ENCODE measurements at places on chromosomes 2 and 18.

GRCh38 chr2:9944330-9944758 lies 7.1 kb upstream of the GRHL1 start:
- no peak for DNase-seq

DNA sequence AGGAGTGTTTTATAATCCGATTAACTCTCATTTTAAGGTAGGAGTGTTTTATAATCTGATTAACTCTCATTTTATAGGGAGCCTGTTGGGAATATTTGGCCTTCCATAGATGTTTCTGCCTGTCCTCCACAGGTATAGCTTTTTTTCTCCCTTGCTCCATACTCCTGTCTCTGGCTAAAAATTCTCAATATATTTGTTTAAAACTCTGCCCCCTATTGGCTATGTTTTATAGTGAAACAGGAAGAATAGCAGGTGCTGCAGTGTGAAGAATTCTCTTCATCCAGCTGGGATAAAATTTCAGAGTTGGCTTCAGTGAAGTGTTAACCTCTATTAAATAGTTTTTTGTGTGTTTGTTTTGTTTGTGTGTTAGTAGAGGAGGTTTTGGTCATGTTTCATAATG lies 1046.0 kb upstream of the TMEFF2 start:
- no peak for DNase-seq

DNA sequence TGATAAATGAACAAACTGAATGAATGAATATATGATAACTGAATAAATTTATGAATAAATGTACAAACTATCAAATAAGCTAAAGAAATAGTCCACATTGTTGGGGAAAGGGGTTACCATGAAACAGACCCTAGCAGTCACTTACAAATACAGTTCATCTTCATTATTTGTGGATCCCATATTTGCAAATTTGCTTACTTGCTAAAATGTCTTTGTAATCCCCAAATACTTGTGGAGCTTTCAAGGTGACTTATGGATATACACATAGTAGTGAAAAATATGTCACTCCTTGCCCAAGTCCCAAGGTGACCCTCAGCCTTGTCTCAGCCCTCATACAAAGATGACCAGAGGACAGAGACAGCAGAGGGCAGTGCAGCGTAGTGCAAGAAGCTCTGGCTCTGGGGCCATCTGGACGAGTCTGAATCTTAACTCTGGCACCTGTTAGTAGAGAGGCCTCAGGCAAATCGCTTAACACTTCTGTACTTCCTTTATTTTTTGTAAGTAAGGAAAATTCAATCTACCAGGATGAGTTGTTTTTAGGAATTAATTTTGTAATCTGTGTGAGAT lies 3.1 kb downstream of the PAIP2B start:
- DNase-seq: peak; percentile 35

GRCh38 chr2:200373231-200373630 lies 66.7 kb downstream of the SPATS2L start:
- DNase-seq: no peak

GRCh38 chr2:44941551-44942234 lies at the start of gene SIX3:
Gene SIX3, plus strand, starts transcription at chr2:44941702. Its CDS starts 403 bp downstream, at chr2:44942105.
- no peak for DNase-seq

GRCh38 chr2:127121776-127122176 lies 14.8 kb upstream of the BIN1 start:
- no peak for DNase-seq

GRCh38 chr2:126527836-126528490 lies 128.0 kb upstream of the GYPC start:
- DNase-seq: peak; percentile 13

GRCh38 chr2:34578641-34579040 lies 979.5 kb upstream of the FAM98A start:
- no peak for DNase-seq

DNA sequence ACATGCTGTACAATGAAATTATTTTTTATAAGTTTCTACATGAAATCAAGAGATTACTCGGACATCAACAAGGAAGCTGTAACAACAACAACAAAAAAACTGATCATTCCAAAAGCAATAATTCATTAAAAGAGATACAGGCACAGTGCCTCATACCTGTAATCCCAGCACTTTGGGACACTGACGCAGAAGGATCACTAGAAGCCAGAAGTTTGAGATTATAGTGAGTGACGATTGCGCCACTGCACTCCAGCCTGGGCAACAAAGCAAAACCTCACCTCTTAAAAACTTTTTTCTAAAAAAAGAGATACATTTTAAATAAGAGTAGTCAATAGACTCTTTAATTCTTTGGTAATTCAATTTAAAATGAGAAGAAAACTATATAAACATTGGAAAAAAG lies 364.3 kb downstream of the TNS1 start:
- DNase-seq: no peak

DNA sequence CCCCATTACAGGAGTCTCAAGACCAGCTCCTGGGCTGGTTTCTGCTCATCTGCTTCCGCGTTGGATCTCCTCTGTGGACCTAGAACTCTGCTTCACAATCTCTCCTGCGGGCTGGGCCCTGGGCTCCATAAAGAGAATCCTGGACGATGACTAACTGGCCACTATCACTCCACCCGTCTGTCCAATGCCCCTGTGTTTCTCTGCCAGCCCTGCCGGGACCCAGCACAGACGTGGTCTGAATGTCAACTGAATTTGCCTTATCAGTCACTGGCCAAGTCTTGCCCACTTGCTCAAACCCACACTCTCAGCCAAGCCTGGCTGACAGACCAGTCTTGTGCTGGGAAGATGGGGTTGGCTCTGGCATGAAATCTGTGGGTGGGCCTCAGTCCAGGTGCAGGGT lies 17.4 kb downstream of the KIF3C start:
- no peak for DNase-seq

DNA sequence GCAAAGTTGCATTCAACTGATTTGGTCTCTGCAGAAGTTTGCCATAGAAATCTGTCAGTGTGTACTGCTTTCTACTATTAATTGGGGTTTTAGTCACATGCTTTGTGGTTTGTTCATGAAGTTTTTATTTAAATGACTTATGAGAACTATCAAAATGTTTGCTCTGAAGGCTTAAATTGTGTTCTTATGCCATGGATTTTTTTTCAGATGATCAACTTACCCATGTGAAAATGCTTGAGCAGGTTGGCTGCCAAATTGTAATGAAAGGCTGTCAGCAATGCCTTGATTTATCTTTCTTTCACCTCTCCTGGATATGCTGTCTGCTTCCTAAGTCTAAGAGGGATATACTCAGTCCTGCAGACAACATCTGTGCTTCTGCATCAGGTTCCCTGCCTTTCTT lies 50.7 kb downstream of the FMNL2 start:
- DNase-seq: no peak

DNA sequence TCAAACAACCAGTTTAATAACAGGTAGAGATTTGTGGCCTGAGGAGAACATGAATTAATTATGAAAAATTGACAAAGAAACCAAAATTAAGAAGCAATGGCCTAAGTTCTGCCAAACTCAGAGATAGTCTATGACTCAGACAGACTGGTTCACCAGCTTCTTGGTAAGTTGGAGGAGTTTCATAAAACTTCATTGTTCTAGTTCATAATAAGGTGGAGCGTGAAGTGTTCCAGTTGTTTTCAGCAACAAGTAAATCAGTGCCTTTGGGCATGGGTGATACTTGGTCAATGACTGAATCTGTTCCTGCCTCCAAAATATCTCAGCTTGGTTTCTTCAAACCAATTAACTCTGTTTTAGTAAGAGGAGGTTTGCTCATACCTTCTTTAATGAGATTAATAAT lies 40.0 kb downstream of the SLC40A1 start:
- DNase-seq: no peak

- DNase-seq: no peak
Measured at GRCh38 chr2:218091746-218092145, 22.7 kb downstream of the RUFY4 start.

GRCh38 chr2:236862961-236863728 lies 222.5 kb upstream of the COPS8 start:
- no peak for DNase-seq

DNA sequence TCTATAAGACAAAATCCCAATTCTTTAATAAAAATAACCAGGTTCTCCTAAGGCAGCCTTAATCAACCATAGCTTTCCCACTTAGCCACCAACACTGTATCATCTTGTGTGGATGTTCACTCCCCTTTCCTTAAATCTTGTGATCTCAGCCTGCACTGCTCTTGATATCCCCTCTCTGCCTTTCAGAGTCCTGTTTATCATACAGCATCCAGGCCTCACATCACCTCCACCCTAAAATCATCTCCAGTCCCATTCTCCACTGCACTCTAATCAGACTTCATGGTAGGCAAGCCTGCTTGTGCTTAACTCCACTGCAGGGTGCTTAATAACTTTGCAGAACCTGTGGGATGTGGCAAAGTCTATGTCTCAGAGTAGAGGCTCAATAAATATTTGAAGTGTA lies 18.8 kb downstream of the ARHGAP15 start:
- DNase-seq: no peak

DNA sequence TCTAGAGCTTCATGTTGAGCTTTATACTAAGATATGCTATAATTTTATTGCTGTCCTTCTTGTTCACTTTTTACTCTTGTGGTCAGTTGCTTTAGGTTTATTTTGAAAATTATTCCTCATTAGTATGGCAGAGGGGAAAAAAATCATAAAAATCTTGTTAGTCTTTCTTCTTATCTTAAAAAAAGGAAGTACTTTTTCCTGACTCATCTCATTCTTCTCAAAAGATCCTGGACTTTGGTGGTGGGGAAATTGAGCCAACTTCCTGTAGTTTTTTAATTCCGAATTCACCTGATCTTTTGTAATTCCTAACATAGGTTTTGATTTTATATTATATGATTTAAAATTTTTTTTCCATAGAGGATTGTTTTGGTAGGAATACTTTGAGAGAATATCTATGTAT lies 3.8 kb downstream of the SLC4A1AP start:
- DNase-seq: no peak

DNA sequence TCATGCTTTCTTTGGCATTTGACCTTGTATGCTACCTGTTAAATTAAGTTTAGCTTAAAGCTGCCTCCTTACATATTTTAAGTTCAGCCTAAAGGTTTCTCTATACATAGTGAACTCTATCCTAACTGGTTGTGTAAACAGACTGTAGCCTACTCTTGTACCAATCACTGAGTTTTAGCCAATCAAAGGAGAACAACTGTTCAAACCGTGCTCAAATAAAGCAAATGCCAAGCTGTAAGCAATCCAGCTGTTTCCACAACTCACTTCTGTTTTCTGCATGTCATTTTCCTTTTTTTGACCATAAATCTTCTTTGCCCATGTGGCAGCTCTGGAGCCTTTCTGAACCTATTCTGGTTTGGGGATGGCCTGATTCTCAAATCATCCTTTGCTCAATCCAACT lies 1603.8 kb upstream of the ACVR2A start:
- no peak for DNase-seq

DNA sequence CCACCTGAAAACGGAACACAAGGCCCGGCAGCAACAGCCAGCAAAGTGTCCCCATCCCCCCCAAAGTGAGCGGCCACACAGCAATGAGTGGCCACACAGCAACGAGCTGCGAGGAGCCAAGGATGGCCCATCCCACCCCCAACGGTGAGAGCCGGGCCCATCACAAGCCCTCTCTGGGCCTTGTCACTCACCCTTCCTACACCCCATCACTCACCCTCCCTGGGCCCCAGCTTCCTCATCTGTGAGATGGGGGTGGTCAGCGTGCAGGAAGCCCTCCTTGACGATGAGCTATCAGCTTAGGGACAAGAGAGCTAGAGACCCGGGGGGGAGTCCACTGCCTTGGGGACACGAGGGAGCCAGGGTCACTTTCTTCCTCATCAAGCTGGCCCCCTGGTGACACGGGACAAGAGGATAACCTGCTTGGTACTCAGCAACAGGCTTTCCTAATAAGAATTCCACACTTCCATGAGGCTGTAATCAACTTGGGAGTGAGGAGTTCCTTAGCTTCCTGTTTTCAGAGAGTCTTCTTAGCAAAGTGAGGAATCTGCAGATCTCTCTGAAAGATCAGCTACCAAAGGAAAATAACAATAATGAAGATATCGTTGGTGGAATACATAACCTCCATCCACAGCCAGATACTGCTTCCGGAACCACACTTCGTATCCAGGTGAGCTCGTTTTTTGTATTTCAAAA lies 92.8 kb downstream of the HDAC4 start:
- DNase-seq: no peak

DNA sequence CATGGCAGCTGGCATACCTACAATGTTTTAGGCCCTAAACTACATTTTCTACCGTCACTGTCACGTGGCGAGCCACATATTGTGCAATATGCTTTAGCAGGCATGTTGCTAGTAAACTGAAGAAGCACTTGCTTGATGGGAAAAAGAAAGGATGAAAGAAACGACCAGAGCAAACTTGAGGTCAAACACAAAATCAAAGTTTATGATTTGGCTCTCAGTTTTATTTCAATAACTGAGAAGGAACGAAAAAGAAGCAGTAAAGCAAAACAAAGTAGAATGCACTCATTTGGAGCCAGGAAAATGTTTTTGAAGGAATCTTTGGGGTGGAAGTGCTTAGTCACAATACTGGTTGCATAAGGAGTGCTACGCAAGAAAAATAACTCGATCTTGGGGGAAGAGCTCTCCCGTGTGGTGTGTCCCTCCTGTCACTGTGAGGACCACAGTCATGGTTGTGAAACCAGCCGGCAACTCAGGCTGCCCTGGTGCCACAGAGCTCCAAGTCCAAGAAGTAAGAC lies 349.8 kb downstream of the RBM43 start:
- DNase-seq: no peak

GRCh38 chr2:203973000-203973399 lies 36.4 kb downstream of the ICOS start:
- no peak for DNase-seq
